ENCODE measurements at places on chromosomes 7 and 10.
A peak's percentile ranks its signal among the peaks of the same experiment; 100 is the strongest.

DNA sequence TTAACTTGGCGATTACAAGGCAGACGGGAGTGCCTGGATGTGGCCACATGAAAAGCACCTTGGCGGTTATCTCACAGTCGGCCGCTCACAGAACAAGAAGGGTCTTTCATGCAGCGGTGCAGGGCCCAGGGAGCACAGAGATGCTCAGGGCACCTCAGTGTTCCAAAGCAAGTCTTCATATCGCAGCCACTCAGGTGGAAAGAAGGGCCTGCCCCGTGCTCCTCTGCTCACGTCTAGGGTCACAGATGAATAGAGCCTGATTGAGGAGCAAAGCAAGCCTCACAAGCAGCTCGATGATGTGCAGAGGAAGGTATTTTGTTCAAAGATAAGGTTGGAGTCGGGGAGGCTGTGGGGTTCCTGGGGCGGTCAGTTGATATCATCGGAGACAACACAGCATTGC is 297.8 kb downstream of the WDR11 start:
- DNase-seq, result no peak

DNA sequence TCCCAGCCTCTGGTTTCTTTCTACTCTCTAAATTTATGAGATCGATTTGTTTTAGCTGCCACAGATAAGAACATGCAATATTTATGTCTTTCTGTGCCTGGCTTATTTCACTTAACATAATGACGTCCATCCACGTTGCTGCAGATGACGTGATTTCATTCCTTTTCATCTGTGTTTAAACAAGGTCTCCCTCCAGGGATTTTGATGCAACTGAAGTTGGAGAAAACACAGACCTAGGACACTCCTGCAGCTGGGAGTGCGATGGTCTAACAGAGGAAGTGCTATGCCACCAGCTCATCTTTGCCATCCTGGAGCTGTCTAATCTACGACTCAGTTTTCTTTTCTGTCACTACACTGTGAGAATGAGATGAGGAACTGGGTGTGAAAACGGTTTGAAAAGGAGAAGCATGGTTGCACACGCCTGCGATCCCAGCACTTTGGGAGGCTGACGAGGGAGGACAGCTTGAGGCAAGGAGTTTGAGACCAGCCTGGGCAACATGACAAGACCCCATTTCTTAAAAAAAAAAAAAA is 1.5 kb upstream of the KCTD7 start:
- peak; percentile 82 for DNase-seq

DNA sequence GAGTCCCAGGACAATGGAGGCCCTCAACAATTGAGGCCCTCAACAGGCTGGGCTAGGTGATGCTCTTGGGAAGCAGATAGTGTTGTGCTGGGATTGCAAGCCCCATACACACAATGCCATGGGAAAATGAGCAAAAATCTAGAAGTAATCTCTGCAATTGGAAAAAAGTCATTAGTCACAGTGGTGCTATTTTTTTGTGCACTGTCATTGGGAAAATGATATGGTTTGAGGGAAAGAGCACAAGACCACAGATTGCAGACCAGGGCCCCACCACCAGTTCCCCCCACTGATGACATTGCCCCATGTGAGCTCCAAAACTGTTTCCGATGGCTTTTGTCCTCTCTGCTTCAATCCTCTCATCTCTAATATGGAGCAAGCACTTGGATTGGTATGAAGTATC is 1.9 kb downstream of the KCTD7 start:
- DNase-seq, result peak; percentile 70

GRCh38 chr7:6554848-6555247 is 3.6 kb upstream of the GRID2IP start:
- no peak for DNase-seq
